ENCODE measurements at places on chromosomes 7 and 10. TPM values are rescaled to one million over a fixed set of nuclear protein-coding genes. Genes with fewer than 3 reads are reported as not detected.

DNA sequence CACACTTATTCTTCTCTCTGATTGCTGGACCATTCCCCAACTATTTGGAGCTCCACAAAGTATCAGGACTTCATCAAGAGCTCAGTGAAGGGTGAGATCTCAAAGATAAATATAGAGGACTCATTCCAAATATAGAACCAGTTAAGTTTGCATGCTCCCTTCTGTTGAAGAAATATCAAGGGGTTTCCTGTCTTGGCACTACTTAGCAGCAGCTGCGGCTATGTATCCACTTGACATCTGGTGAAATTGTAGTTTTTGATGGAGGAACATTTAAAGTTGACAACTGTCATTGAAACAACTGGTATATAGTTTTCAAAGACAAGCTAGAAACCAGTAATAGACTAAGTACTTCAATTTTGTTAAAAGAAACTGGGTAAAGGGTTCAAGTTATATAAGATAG lies 1.0 kb upstream of the SPAG6 start:
- H3K27me3 ChIP-seq = peaks cover 21% of the 10 kb centered on the region
- no peaks in the 10 kb centered on the region for H3K4me1 ChIP-seq
- no peaks in the 10 kb centered on the region for H3K36me3 ChIP-seq
- no peak overlapping the region for H3K27ac ChIP-seq
- no peak for DNase-seq

DNA sequence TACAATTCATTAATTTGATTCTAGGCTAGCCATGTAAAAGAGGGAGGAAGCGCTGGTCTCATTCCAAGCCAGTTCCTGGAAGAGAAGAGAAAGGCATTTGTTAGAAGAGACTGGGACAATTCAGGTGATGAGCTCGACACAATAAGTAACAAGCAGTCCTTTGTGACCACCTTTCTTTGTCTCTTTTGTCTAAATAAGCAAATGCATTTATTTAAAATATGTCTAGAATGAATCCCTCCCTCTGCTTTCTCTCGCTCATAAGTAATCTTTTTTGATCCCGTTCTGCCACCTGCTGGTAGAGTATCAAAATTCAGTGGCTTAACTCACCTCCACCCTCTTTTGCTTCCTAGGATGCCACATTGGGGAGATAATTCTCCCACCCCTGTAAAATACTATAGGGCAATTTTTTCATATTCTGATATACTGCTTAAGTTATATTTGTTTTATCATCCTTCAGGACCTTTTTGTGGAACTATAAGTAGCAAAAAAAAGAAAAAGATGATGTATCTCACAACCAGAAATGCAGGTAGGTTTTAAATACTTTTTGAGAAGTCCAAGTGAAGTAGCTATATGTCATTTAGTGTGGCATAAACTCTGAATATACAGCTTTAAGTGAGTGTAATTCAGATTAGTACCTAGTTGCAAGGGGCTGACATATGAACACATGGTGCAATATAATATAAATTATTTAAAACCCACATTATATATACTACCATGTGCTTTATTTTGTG lies 91.5 kb downstream of the GSDME start:
- H3K36me3 ChIP-seq = no peaks in the 10 kb centered on the region
- H3K27me3 ChIP-seq = no peaks in the 10 kb centered on the region
- H3K4me3 ChIP-seq = no peak overlapping the region

MKX gene
- 2.0 TPM for total RNA-seq

GRCh38 chr10:112526139-112526538 lies 79.1 kb downstream of the VTI1A start:
- no peaks in the 10 kb centered on the region for H3K27me3 ChIP-seq
- DNase-seq = no peak
- H3K27ac ChIP-seq = no peak overlapping the region
- H3K4me1 ChIP-seq = no peaks in the 10 kb centered on the region
- no peaks in the 10 kb centered on the region for H3K36me3 ChIP-seq
- H3K4me3 ChIP-seq = no peak overlapping the region

- H3K36me3 ChIP-seq = no peaks in the 10 kb centered on the region
- no peak overlapping the region for H3K4me3 ChIP-seq
- H3K27ac ChIP-seq = no peak overlapping the region
- no peaks in the 10 kb centered on the region for H3K4me1 ChIP-seq
- no peaks in the 10 kb centered on the region for H3K27me3 ChIP-seq
Measured at GRCh38 chr7:81469869-81470723, 299.8 kb downstream of the HGF start.

CAMK2G gene
- total RNA-seq = 18.3 TPM

GRCh38 chr7:24738577-24738976 lies 18.7 kb downstream of the GSDME start:
- no peaks in the 10 kb centered on the region for H3K36me3 ChIP-seq
- no peak overlapping the region for H3K27ac ChIP-seq
- DNase-seq = no peak
- no peaks in the 10 kb centered on the region for H3K4me1 ChIP-seq
- H3K4me3 ChIP-seq = no peak overlapping the region

DNA sequence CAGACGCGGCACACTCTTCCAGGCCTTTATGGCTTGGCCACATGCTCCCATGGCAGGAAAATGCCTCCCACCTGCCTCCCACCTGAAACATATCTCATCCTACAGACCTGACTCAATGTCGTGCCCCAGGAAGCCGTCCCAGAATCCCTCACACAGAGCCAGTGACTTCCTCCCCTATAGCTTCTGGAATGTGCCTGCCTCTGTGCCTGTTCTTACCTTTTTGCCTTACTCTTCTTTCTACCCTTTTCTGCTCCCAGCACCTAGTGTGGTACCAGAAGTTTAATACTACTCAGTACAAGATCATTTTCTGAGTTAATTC lies 123.9 kb upstream of the STK17A start:
- no peaks in the 10 kb centered on the region for H3K27me3 ChIP-seq
- H3K4me1 ChIP-seq = peaks cover 26% of the 10 kb centered on the region
- H3K4me3 ChIP-seq = no peak overlapping the region
- DNase-seq = no peak
- no peaks in the 10 kb centered on the region for H3K36me3 ChIP-seq

TMEM225B gene
- total RNA-seq = 0.17 TPM

DNA sequence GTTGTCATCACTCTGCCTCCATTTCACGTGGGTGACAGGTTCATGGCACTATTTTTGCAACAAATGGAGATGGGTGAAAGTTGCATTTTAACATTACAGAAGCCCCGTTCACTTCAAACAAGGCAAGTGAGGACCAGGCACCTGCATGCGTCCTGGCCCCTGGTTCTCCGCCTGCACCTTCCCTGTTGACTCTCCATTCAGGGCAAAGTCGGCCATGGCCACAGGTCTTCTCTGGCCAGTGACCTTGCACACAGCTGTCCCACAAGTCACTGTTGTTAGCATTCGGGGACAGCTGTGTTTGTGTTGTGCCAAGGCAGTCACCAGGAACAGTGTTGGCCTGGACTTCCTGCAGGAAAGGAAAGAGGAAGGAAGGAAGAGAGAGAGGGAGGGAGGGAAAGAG lies 554.9 kb downstream of the TCERG1L start:
- no peaks in the 10 kb centered on the region for H3K4me1 ChIP-seq
- no peak for DNase-seq
- no peaks in the 10 kb centered on the region for H3K36me3 ChIP-seq
- no peak overlapping the region for H3K27ac ChIP-seq
- H3K4me3 ChIP-seq = no peak overlapping the region

PTPN20 gene
- total RNA-seq = 1.4 TPM

CRYGN gene
- not detected for total RNA-seq

DNA sequence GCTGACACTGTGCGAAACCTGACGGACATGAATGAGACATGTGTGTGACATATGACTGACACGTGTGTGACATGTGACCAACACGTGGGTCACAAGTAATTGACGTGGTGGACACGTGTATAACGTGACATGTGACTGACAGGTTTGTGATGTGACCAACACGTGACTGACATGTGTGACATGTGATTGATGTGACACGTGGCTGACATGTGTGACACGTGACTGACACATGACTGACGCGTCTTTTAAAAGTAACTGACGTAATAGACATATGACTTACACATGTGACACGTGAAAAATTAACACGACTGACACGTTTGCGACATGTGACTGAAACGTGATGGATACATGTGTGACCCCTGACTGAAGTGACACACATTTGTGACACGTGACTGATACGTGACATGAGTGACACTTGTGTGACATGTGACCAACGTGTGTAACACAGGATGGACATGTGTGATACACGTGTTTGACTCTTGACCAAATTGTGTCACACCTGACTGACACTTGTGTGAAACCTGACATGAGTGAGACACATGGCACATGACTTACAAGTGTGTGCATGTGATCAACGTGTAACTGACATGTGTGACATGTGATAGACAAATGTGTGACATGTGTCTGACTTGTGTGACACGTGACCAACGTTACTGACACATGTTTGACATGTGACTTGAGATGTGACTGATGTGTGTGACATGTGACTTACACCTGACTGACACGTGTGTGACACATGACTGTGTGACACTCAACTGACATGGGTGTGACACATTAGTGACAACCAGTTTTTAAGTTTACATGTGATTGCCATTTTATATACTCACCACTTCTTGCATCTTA lies 56.9 kb downstream of the ZNF92 start:
- H3K4me3 ChIP-seq = no peak overlapping the region
- H3K36me3 ChIP-seq = no peaks in the 10 kb centered on the region
- no peak for DNase-seq

Data from liver (tissue), 10 donors.